ENCODE measurements at places on chromosomes 7 and 10. TPM values are rescaled to one million over a fixed set of nuclear protein-coding genes. Genes with fewer than 3 reads are reported as not detected.
A peak's percentile ranks its signal among the peaks of the same experiment; 100 is the strongest.

IPMK gene
- 4.6 TPM for total RNA-seq

DNA sequence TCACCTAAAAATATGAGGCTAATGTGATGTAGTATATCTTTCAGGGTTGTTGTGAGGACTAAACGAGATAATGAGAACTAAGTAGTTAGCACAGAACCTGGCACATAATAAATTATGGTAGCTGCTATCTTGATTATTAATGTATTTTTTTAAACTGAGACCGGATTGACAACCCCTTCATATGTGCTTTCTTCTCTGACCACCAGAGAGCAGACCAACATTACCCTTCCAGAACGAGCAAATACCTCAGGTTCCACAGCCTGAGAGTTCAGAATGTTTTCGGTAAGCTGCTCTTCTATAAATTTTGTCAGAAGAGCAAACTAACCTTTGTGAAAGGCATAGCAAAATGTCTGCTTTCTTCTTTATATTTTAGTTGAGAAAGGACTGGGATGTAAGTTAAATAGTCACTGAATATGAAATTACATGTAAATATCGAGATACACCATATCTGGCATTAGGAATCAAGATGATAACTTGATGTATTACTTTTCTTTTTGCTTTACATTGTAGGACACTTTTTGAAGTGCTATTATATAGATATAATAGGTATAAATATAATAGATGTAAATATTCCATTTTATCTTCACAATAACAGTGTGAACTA, 13.6 kb upstream of the BPGM start:
- DNase-seq, result peak; percentile 15

GRCh38 chr10:667096-667495, 22.4 kb downstream of the DIP2C start:
- DNase-seq, result peak; percentile 10

DNA sequence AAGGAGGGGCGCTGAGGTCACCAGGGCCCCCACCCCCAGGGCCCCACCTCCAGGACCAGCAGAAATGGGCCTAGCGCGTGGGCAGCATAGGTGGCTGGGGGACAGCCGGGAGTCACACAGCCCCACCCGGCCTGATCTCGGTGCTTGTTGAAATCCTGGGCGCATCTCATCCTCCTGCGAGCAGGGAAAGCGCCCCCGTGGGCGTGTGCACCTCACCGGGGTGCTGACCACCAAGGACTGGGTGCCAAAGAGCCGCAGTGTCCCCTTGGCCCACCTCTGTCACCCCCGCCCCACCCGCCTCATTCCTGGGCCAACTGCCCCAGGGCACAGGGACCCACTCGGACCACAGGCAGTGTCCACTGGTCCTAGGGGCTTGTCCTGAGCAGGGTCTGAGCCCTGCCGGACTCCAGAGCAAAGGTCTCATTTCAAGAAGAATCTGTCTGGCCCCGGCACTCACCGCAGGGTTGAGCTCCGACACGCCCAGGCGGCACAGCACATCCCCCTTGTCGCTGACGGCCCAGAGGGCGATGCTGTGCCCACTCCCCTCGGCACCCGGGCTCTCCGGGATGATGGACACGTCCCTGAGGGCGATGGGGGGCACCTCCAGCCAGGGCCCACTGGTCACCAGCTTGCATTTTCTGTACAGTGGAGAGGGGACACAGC, 11.4 kb downstream of the BHLHA15 start:
- DNase-seq, result no peak

- DNase-seq, result no peak
These were observed 25.7 kb upstream of the GTF2IRD1 start for GRCh38 chr7:74428023-74428422.

DNA sequence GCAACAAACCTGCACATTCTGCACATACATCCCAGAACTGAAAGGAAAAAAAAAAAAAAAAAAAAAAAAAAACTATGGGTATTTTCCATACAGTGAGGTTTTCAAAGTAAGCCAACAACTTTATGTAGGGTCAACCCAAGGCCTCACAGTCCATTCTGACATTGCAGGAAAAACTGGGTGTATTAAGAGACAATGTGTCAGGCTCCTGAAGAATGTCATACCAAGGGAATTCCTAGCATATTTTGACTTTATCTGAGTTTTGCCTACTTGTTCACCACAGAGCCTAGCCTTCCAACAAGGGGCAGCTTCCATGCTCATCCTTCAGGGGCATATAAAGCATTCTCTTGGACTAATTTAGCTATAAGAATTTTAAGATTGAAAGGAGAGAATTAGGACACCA, 368.9 kb downstream of the PLXDC2 start:
- DNase-seq, result no peak

DNA sequence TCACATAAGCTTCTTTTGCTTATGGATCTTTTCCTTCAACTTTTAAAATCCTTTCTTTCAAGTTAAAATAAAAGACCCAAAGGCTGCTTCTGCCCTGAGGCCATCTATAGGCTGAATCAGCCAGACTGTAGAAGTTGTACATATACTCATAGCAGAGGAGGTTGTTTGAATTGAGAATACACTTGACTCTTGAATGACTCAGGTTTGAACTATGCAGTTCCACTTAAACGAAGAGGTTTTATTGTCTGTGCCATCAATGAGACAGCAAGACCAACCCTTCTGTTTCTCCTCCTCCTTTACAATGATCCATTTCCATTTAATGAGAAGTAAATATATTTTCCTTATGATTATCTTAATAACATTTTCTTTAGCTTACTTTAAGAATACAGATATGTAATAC, 5.8 kb downstream of the ZNF365 start:
- DNase-seq, result no peak

DNA sequence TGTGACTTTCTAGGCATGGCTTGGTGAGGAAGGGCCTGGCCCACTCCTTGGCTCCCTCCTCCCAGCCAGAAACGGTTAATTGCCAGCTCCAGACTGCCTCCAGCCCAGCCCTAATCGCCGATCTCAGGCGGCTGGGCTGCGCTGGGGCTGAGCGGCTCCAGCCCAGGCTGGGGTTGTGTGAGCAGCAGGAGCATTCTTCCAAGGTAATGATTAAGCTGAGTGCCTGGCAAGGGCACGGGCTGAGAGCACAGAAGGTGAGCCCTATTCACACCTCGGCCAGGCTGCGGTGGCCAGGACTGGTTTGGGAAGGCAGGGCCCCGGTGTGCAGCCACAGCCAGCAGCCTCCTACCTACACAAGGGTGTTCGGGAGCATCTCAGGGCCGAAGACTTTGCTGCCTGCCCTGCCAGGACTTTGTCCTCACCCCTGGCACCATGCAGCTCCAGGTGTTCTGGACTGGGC, at the start of gene TMEM72:
Gene TMEM72, plus strand, starts transcription at position 257 of the 460 bp plus-strand sequence. Its CDS starts 176 bp downstream, at position 433.
- peak; percentile 94 for DNase-seq

PCBD1 gene
- total RNA-seq, result 67.7 TPM

DNA sequence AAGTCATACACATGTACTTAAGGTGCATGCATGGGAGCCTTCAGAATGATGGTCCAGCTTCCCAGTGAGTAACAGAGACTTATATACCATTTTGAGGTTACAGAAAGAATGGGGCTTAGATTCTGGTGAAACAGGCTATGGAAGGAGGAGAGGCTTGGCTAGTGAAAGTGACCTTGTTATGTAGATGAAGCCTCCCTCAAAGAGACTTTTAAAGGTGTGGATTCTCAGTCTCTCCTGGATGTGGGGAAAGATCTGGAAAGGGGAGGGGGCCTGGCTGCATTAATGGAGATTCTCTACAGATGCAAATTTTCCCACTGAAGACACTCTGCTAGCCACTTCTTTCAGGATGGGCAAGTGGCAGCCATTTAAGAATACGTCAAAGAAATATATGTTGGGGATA, 5.5 kb downstream of the RASSF4 start:
- DNase-seq, result no peak

CTBP2 gene
- 49.0 TPM for total RNA-seq

- no peak for DNase-seq
These were observed 12.6 kb downstream of the LSM5 start for GRCh38 chr7:32477649-32477980.

- no peak for DNase-seq
These were observed 8.2 kb downstream of the CNNM1 start for GRCh38 chr10:99337311-99337811.
